A549 treated with DMSO at 1 μM for 4 hours (cell line): ENCODE measurements at places on chromosomes 13 and 19. TPM values are rescaled to one million over a fixed set of nuclear protein-coding genes. Genes with fewer than 3 reads are reported as not detected.

KLK13 gene
- 0.14 to 0.37 TPM in 2 of 5 replicates, not detected in the others for total RNA-seq

MBD3L3 gene
- total RNA-seq = not detected in 5 replicates

TMEM238 gene
- 2.3 to 10.5 TPM (median 6.4 TPM) in 5 replicates for total RNA-seq

UBL3 gene
- 7.1 to 10.5 TPM (median 8.3 TPM) in 5 replicates for total RNA-seq

THSD1 gene
- total RNA-seq = 9.4 to 13.6 TPM (median 10.3 TPM) in 5 replicates

CDC42EP5 gene
- total RNA-seq = not detected in 5 replicates

CYP4F2 gene
- total RNA-seq = 0.07 to 0.20 TPM (median 0.11 TPM) in 4 of 5 replicates, not detected in the other

ZNF534 gene
- not detected in 5 replicates for total RNA-seq

JAK3 gene
- 0.20 to 0.43 TPM (median 0.26 TPM) in 5 replicates for total RNA-seq

PHF11 gene
- 6.4 to 7.7 TPM (median 7.5 TPM) in 5 replicates for total RNA-seq

NLRP13 gene
- not detected in 5 replicates for total RNA-seq

FCER2 gene
- total RNA-seq = not detected in 5 replicates

ANGPTL8 gene
- total RNA-seq = not detected in 5 replicates
